ENCODE measurements at places on chromosomes 16 and 17.

DNA sequence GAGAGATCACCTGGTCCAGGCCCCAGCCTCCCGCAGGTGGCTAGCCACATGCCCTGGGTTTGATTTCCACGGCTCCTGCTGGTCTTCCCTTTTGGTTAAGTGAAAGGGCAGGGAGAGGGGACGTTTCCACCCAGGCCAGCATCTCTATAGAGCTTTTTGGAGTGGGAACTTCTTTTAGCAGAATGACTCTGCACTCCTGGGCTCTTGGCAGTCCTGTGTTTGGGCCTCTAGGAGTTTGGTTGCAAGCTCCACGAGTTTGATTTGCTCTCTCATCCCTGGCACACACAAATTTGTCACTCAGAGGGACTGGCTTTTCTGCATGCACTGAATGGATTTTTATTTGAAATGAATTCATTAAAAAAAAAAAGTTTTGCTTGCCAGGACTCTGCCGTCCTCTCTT is 32.8 kb downstream of the MSI2 start:
- no peak for DNase-seq

DNA sequence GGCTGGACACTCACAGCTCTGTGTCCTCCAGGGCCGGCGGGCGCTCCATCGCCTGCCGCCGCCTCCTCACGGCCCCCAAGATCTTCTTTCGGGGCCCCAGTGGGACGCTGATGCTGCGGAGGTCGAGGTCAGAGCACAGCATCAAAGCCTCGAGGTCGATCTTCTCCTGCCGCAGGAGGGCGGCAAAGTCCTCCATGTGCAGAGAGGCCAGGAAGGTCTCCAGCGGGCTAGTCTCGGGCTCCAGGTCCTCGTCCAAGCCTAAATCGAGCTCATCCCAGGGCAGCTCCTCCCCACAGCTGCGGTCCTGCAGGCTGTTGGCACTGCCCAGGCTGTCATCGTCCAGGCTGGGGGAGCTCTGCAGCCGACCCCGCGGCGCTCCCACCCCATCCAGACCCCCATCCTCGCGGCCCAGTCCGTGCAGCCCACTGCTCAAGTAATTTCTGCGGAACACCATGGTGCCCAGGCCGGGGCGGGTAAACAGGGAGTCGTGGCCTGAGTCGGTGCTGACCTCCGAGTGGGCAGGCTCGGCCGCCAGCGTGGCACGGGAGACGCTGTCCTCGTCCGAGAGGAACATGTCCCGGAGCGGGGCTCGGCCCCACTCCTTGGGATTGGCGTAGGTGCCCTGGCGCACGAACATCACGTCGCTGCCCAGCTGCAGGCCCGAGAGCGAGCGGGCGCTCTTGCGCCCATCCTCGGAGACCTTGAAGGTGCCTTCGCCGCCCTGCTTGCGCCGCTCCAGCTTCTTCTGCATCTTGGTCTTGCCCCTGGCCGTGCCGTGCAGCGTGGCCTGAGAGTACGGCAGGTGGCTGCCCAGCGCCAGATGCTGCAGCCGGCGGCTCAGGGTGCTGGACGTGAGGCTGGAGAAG is 3.4 kb downstream of the USH1G start:
- DNase-seq, result no peak

DNA sequence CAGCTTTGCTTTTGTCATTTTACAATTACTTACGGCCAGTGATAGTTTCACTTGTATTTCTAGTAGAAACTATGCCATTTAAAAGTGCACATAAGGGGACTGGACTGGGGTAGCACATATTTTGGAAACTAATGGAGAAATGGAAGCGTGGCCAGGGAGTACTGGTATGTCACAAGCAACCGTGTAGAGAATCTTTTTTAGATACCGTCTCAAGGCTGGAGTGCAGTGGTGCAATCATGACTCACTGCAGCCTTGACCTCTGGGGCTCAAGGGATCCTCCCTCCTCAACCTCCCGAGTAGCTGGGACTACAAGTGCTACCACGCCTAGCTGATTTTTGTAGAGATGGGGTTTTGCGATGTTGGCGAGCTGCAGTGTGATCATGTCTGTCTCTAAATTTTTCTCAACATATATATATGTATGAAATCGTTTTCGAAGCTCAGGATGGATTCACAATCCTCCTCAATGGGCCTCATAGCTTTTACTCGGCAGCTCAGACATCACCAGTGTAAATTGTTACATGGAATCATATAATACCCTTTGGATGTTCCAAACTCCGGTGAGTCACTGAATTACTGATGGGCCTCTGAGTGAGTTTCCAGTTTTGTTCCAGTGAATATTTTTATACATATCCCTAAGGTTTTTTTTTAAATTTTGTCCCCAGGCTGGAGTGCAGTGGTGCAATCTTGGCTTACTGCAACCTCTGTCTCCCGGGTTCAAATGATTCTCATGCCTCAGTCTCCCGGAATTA is 51.7 kb downstream of the ZNF778 start:
- peak; percentile 31 for DNase-seq

- no peak for DNase-seq
Measured at GRCh38 chr16:87658564-87659225, 56.4 kb downstream of the JPH3 start.

DNA sequence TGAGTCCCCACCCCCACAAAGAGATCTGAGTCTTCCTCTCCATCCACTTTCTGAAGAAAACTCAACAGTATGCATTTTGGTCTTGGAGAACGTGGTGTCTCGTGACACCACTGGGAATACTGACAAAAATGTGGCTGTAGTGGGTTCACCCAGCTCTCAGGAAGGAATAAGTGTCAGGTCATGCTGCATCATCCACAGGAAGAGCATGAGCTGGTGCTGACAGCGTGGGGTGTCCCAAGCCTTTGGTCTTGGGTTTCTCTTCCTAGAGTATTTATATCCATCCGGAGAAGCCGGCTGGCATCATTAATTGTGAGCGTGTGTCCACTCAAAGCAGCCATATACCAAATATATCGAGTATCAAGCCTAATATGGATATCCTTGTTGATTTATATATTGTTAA is 55.9 kb downstream of the C17orf67 start:
- peak; percentile 80 for DNase-seq

DNA sequence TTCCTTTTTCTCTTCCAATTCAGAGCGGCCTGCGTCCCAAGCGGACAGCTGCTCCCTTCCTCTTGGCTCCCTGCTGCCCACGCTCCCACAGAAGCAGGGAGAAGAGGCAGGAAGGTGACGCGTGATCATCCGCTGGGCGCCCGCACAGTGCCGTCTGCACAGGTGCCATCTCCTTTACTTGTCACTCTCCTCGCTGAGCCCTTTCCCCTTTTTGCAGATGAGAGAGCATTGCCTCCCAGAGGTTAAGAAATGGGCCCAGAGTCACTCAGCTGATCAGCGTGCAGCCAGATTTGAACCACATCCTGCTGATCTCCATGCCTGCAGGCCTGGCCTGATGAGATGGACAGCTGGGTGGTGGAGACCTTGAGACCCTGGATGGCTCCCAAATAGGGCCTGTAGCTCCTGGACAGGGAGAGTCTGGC is 299.8 kb downstream of the SEC14L1 start:
- no peak for DNase-seq

DNA sequence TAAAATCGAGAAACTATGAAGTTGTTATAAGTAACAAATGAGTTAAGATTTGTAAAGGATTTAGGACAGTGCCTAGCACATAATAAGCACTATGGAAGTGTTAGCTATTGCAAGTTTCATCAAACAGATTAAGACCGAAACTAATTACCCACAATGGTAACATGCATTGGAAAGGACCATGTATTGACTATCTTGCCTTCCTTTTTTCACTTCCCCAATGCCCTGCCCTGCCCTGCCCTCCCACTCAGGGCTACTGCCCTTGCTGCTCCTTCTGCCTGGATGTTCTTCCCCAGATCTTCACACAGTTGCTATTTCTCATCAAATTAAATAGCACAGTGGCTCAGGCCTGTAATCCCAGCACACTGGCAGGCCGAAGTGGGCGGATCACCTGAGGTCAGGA is 202.1 kb upstream of the PSMD7 start:
- no peak for DNase-seq

DNA sequence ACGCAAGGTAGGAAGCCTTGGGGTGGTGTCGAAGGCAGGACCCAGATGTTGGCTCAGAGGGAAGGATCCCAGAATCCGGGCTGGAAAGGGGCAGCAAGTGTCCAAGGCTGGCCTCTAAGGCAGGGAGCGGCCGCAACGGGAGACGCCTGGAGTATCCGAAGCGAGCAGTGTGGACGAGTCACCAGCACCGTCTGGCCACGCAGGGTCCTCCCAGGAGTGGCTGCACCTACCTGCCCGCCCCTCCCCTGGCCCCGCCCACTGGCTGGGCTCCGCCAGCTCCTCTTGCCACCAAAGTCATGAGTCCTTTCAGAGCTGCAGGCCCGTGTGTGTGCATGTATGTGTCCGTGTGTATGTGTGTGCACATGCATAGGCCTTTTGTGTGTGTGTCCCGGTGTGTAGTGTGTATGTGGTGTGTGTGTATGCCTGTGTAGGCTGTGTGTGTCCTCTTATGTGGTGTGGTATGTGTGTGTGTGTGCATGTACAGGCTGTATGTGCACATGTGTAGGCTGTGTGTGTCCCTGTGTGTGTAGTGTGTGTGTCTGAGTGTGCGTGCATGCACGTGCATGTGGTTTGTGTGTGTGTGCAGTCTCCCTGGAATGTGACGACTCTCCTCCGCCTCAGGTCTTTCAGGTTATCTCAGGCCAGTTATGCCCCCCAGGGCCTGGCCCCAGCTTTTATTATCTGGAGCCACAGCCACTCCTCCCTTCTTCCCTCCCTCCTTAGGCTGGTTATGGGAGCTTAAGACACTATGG is at the start of gene PRSS8:
TSS of gene PRSS8 (minus strand) at position 193 of the 752 bp plus-strand sequence. CDS start 229 bp downstream, outside the sequence.
- no peak for DNase-seq

All from HFFc6 (cell line).